Neuronal stem cell (in vitro differentiated cells): ENCODE measurements at places on chromosomes 6 and 20.

DNA sequence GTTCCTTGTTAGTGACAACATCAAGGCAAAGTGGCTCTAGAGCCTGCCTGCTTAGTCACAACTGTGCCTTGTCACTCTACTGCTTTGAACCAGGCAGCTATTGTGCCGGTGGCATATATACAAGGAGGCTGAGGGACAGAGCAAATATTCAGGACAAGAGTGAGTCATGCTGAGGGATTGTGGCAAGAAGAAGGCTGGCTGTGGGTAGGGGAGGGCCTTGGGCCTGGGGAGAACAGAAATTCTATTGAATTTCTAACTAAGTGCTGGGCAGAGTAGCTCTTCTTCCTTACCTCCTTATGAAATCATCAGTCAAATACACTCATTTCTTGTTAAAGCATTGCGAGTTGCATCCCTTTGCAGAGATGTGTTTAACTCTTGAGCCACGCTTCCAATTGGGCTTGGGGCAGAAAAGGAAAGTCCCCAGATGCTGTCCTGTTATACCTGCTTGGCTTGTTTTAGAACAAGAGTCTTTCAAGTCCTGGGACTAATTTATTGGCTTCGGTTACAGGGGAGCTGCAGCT, 59.7 kb downstream of the PFDN4 start:
- no peak for DNase-seq

DNA sequence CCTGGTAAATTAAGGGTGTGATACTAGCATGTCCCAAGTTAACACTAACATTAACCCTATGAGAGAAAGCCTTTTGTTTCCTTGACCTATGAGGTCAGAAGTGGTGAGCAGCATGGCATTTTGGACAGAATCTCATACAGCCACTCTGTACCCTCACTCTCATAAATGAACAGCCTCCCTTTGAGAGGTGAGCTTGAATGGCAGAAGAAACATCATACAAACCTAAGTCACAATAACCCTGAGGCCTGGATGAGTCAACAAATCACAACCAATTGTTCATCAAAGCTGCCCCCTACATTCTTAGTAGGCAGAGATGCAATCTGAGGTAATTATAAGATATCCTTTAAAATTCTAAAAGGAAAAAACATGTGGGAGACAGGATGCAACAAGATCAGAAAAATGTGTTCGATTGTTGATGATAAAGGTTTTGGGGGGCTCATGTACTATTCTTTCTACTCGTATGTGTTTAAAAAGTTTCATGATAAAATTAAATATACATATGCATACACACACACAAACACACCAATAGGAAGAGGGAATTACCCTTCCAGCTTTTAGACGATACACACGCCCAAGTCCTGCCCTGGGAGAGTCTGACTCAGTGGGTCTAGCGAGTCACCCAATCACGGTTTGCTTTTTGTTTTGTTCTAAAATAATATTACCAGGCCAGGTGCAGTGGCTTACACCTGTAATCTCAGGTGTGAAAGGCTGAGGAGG, 117.3 kb downstream of the ARHGAP18 start:
- no peak for DNase-seq

DNA sequence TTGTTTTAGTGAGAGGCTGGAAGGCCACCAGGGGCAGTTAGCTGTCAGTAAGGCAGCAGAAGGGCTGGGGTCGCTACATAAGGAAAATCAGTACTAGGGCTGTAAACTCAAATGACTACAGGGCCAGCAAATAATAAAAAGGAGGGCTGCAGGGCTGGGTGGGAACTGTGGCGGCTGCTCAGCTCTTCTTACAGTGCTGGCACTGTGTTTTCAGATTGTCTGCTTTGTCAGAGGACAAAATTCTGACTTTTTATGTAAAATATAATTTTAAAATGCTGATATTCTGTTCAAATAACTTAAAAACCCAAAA, 23.2 kb downstream of the HLA-A start:
- no peak for DNase-seq

DNA sequence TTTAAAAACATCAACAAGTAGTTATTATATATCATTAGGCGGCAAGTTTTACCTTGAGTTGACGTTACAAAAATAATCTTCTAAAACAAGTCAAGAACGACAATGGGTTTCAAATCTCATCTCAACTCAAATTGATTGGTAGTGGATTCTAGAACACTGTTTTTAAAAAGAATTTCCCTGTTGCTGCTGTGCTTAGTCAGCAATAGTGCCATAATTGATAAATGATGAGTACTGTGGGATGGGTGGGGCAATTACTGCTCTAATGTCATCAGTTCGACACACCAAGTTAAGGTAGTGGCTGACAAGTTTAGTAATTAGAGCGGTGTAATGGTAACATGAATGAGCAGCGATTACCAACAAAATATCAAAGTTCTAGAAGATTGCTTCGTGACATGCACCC, 73.4 kb upstream of the HTR1B start:
- no peak for DNase-seq

DNA sequence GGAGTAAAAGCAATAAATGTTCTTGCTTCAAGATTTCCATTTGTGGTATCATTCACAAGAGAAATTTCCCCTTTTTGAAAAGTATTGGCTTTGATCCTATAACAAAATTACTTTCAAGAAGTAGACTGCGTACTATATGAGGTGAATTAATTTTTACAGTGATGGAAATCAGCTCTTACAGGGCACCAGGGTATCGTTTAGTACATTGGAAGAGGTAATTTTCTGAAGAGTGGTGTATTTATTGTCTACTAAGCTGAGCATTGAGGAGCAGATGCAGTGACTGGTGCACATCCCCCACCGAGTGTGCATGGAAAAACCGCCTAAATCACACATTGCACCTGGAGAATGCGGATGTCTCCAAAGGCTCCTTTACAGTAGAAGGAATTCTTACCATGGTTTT, 209.5 kb downstream of the SAMD5 start:
- DNase-seq: no peak

GRCh38 chr6:54465649-54466300, 157.5 kb downstream of the TINAG start:
- DNase-seq: no peak

GRCh38 chr6:128251445-128252340, 268.7 kb downstream of the PTPRK start:
- DNase-seq: no peak

DNA sequence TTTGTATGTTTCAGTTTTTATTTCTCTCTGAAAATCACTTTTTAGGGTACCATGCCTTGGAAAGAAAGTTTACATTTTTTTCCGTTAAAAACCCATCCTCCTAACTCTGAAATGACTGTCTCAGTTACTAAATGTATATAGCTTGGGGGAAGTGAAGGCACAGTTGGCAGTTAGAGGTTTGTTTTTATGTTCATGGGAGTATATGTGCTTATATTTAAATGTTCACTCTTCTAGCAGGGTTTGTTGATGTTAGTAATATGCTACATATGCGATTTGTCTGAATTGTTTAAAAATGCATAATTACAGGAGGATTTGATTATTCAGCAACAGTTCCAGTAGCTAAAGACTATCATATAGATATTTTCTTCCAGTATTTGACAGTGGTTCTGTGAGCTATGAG, 31.1 kb downstream of the CDKAL1 start:
- DNase-seq: no peak

DNA sequence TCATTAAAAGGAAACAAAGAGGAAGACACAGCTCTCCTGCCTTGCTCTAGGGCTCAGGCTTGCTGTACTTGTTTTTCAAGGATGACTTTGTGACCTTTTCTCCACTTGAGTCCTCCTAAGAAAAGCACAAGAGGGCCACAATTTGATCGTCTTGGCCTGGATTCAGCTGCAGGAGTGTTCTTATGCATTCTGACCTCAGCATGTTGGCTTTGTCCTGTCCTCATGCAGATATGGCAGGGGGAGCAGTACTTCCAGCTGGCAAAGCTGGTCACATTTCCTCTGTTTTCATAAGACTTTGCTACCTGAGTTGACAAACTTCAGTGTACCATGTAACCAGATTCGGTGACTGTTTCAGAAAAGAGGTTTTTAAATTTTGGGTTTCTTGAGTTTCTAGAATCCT, 30.8 kb downstream of the KDM1B start:
- DNase-seq: no peak

DNA sequence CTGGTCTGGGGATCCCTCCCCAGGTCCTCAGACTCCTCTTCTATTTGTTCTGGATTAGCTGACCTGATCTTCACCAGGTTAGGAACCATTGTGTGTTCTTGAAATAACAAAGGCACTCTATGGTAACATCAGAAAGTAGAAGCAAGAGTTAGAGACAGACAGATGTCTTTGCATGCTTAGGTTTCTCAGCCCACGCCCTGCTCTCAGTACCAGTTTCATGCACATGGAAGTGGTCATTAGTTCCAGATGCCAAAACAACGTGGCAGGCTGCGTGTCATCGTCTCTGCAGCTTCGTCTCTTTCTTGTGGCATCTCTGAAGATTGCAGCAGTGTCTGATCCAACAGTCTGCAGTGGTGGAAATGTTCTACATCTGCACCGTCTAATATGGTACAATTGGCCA, 89.4 kb downstream of the PACRG start:
- DNase-seq: no peak

DNA sequence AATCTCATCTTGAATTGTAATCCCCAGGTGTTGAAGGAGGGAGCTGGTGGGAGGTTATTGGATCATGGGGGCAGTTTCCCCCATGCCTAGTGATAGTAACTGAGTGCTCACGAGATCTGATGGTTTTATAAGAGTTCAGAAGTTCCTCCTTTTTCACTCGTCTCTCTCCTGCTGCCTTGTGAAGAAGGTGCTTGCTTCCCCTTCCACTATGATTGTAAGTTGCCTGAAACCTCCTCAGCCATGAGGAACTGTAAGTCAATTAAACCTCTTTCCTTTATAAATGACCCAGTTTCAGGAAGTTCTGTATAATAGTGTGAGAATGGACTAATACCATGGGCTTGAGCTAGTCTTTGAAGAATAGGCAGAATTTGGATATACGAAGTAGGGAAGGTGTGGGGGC, 113.9 kb downstream of the RIN2 start:
- no peak for DNase-seq

DNA sequence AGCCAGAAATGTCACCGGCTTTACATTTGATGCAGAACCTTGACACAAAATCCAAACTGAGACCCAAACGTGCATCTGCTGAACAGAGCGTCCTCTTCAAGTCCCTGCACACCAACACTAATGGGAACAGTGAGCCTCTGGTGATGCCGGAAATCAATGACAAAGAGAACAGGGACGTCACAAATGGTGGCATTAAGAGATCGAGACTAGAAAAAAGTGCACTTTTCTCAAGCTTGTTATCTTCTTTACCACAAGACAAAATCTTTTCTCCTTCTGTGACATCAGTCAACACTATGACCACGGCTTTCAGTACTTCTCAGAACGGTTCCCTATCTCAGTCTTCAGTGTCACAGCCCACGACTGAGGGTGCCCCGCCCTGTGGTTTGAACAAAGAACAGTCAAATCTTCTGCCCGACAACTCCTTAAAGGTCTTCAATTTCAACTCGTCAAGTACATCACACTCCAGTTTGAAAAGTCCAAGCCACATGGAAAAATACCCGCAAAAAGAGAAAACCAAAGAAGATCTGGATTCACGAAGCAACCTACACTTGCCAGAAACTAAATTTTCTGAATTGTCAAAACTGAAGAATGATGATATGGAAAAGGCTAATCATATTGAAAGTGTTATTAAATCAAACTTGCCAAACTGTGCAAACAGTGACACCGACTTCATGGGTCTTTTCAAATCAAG, 108.4 kb downstream of the RTN4IP1 start:
- DNase-seq: no peak

DNA sequence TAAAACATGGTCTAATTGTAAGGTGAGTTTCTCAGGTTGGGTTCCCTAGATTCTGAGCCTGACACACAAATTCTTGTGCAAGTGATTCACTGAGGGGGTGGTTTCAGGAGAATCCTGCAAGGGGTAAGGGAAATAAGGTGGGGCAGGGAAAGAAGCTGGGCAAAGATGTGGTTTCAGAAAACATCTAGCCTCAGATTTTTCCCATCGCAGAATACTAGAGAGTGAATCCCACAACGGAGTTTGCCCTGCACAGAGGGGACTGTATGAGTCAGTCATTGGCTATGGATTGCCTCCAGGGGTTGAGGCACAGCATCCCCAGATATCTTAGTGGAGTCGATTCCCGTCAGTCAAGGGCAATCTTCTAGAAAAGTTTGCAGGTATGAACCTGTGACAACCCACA, 65.2 kb downstream of the PRL start:
- DNase-seq: no peak

DNA sequence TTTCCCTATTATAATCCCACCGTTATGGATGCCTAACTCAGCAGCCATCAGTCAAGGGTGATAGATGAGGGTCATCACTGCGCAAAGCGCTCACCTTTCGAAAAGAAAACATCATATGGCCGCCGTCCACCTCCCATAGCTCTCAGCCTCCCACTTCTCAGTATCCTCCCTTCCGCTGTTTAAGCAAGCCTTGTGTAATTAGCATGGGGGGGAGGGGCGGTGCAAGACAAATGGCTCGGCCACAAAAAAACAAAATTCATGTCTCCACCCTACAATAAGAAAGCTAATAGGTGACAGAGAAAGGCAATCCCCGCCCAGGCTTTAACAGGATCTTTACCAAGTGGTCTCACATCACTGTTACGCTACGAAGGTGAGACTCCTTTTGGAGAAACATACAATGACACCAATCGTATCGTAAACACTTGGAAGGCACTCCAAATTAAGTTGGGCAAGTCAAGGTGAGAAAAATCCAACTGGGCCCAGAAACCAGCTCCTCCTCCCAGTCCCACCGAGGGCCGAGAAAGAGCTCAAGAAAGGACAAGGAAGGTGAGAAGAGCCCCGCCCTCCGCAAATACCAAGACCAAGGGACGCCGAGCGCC, 645 bp downstream of the DDX39B start:
- DNase-seq: peak; percentile 29

DNA sequence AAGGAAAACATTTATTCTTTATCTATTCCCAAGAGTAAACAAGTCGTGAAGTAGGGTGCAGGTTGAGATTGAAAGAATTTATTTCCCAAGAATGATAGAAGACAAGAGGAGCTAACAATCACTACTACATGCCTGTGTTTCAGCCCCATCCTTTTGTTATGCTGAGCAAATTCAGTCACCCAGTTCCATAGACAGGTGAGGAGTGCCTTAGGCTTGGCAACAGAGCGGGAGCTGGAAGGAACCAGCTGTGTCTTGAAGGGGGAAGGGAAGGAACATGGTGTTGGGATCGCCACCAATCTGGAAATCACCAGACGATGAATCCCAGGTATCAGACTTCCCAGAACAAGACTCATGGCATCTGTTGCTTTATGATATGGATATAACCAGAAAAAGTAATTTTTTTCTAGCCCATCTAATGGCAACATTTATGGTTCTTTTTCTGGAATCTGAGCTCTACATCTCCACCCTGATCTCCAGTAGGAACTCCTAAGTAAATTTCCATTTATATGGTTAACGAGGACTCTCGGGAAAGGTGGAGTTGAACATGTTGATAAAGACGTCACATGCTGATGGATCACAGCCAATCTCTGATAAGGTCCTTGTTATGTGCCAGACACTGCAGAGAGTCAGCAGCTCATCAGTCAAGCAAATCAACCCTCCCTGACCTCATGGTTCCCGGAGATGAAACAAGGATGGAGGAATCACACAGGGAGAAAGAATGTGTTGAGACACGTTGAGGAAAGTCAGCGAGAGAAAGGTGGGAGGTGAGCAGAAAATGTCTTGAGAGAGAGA, 344.9 kb downstream of the SMOC2 start:
- DNase-seq: no peak

- no peak for DNase-seq
Measured at GRCh38 chr6:36738108-36738507, 40.5 kb downstream of the RAB44 start.

GRCh38 chr6:124622351-124622750, 339.9 kb upstream of the RNF217 start:
- DNase-seq: no peak
